Muscle of back (tissue), 13 donors: ENCODE measurements at places on chromosomes 5 and 9.

DNA sequence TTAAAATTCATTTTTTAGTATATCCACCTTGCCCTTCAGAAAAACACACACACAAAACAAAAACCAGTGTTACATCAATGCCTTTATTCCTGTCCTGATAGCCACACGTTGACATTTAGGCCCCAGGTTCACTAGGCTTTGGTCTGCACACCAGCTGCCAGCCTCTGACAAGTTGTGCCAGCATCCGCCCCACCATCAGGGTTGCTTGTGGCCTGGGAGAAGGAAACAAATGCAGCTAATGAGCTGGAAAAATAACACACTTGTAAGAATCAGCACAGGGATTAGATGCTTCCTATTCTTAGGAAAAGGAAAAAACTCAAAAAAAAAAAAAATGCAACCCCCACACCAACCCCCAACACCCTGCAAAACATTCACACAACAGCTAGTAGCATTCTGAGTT, 404.0 kb upstream of the GRIA1 start:
- no peak for DNase-seq

DNA sequence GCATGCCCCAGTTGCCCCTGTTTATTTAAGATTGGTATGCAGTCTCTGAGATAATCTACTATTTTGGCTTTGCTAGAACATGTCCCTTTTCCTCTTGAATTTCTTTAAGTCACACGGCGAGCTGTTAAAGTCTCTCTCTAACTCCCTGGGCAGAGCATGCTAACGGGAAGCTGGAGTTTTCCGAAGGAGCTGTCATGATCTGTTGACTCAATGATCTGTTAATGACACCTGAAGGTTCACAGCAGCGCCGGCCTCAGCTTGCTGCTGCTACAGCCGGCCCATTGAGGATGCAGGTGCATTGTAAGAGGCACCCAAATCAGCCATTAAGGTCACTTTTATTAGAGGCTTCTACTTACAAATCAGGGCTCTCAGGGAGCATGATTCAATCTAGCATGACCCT, 1203.4 kb downstream of the MAT2B start:
- no peak for DNase-seq

DNA sequence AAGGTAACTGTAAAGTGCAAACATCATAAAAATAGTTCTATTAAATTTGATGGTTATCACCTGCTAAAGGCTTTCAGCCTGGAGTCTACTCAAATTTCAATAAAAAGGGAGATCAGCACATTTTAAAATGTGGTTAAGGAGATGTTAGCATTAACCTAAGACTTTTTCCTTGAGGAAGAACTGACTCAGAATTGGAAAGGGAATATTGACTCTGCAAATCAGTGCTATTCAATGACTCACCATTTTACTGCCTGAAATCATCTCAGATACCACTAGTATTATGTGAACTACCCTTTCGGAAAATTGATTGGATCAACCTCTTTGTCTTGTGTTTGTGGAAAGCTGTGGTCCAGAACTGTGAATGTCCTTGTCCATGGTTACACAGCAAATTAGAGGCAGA, 113.3 kb downstream of the ADRB2 start:
- DNase-seq: peak; percentile 26

GRCh38 chr9:2340046-2340760, 281.4 kb upstream of the VLDLR start:
- DNase-seq: no peak

DNA sequence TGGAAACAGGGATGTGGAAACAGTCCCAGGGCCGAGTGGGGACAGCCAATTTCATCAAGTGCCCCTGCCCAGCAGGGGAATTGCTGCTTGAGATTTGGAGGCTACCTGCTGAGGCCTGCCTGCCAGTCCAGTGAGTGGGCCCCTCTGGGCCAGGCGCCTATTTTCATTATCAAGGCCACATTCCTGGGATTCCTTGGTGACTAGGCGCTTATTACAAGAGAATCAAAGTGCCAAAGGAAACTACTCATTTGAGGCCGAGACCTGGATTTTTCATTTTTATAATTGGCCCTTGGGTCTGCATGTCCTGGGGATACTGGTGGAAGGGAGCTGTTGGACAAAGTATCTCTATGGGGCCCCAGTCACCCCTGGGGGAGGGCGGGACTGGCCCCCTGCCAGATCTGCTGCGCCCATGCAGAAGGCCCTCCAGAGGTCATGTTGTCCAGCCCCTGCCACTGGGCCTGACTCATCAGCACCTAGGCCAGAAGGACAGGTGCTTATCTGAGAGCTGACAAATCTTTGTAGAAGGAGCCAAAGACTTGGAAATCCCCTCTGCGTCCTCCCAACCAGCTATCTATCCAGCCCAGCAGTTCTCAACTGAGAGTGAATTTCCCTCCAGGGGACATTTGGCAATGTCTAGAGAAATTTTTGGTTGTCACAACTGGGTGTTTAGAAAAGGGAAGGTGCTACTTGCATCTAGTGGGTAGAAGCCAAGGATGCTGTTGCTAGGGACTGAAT, 45.6 kb downstream of the FOXI1 start:
- no peak for DNase-seq

- DNase-seq: no peak
Observed at GRCh38 chr5:40976041-40976440, 66.7 kb downstream of the C7 start.

- DNase-seq: no peak
Observed at GRCh38 chr5:132060501-132061161, at the start of gene IL3. Gene IL3 (plus strand): TSS chr5:132060655. CDS start chr5:132060707, 52 bp downstream.

GRCh38 chr5:109387408-109387974, 22.3 kb downstream of the PJA2 start:
- DNase-seq: no peak

- DNase-seq: no peak
Observed at GRCh38 chr5:148931453-148932057, 105.1 kb downstream of the ADRB2 start.
